NCI-H2171 treated with DMSO at 0.1 percent for 48 hours (cell line): ENCODE measurements at places on chromosomes 7 and 10.

DNA sequence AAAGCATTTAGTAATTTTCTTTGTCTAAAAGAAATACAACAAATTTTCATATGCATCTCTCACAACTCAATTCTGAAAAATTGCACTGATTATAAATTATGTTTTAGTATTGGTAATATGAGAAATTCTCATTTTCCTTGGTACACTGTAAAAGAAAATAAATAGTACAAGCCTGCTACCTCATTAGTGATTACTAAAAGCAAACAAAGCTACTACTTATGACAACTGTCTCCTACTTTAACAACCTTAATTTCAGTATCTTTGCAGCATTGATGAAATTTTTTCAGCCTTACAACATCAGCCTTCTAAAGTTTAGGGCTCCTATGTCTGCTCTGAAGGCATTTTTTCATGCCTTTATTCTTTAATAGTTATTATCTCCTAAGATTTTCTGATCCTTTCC lies 65.7 kb downstream of the MINDY3 start:
- DNase-seq: no peak

DNA sequence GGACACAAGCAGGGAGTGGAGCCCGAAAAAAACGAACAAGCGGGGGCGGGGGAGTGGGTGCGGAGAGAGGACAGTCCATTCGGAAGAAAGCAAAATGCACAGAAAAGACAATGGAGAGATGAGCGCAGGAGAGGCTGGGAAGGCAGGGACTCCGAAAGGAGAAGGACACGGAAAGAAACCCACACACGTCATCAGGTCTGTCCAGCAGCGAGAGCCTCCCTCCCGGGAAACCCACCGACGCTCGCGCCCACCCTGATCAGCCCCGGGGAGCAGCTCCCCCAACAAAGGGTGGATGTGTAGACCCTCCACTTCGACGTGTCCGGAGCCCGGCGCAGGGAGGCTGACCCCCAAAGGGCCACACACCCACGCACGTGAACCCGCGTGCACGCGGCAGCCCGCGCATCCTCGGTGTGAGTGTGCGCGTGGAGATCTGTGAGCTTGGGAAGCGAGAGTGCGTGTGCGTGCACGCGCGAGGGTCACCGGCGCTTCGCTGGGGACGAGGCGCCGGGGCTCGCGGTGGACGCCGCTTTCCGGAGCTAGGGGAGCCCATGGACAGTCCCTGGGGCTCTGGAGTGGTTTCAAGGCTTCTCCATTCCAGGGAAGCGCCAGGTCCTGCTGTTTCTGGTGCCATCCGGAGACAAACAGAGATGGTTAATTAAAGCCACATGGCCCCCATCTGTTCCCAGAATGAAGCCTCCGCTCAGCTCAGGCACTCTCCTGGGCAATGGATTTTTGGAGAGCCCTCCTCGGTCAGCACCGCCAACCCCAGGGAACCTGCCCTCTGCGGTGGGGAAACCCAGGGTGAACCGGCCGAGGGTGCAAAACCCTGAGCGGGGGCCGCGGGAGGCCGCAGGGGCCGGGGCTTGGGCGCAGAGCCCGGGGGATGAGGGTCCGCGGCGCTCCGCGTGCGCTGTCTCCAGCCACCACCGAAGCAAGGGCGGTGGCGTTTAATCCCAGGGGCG lies 916 bp downstream of the LAMB1 start:
- peak; percentile 68 for DNase-seq

DNA sequence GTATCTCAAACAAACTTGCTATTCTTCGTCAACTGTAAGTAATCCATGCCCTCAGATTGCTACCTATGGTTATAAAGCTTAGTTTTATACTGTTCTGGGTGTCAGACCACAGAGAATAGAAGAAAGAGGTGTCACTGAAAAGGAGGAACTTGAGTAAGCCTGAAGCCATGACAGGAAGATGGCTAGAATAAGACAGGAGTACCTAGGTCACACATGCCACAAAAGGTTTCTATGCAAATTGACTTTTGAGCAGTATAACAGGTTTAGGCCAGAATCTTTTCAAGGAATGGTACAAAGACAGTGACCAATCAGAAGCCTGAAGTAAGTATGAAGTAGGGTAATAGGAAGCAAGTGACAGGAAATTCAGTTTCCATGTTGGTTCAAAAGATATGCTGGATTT lies 23.5 kb downstream of the FBXW4 start:
- no peak for DNase-seq

GRCh38 chr10:99429517-99430095 lies 818 bp downstream of the GOT1 start:
- DNase-seq: no peak
